Small intestine (tissue), 16 donors: ENCODE measurements at places on chromosomes 3 and 15.
A peak's percentile ranks its signal among the peaks of the same experiment; 100 is the strongest.

DNA sequence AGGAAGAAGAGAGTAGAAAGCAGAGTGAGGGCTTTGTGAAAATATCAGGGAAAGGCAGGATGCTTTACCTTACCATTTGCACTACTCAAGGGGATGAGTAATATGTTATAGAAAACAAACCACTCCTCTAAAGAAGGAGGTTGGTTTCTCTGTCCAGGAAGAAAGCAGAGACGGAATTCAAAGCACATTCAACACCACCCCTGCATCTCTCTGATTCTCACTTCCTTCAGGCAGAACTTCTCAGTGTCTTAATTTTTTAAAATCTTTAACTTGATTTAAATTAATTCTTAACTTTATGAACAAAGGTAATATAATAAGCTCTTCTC lies 82.4 kb downstream of the NR2F2 start:
- no peaks in the 10 kb centered on the region for H3K36me3 ChIP-seq
- peaks cover 4% of the 10 kb centered on the region for H3K4me1 ChIP-seq
- H3K27me3 ChIP-seq: peaks cover 61% of the 10 kb centered on the region
- no peak overlapping the region for H3K27ac ChIP-seq
- no peak for DNase-seq
- H3K4me3 ChIP-seq: no peak overlapping the region

- H3K27me3 ChIP-seq: no peaks in the 10 kb centered on the region
- no peak for DNase-seq
- no peak overlapping the region for H3K4me3 ChIP-seq
- H3K27ac ChIP-seq: no peak overlapping the region
- no peaks in the 10 kb centered on the region for H3K36me3 ChIP-seq
Measured at GRCh38 chr3:38842266-38842965, 26.4 kb upstream of the SCN10A start.

DNA sequence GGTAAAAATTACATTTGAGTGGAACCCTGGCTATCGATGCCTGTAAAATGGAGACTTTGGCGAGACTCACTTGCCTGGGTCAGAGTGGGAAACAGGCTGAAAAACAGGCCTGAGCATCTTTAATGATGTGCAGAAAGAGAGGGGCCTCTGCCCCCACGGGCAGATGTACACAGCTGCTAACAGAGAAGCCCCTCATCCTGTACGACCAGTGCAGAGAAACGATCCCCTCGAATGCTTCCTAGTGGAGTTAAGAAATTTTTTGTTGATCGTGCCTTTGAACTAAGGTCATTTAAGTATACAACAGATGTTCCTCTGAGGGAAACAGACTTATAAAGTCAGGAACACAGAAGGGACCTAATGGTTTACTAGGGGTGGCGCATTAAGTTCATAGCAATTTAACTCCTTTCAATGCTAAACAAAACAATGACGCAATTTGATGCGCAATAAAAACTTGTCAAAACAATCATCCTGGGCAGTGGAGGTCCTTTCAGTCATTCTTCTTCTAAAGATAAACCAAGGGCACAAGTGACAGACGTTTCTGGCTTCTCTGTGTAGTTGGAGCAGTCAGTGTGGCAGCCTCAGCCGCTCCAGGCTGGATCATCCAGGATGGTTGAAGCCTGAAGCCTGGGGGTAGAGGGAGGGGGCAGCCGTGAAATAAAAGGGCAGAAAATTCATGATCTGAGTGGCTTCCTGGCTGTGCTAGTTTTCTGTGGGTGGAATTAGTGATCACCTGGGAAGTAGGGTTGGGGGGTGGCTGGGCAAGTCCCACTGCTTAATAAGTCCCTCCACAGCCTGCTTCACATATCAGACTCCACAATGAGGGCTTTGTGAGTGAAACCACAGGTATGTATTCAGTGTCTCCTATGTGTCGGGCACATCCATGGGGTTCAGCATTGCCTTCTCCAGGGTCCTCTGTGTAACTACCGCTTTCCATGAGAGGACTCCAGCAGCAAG lies 50.8 kb upstream of the MRPS22 start:
- peaks cover 2% of the 10 kb centered on the region for H3K4me1 ChIP-seq
- no peak for DNase-seq
- no peaks in the 10 kb centered on the region for H3K36me3 ChIP-seq
- no peaks in the 10 kb centered on the region for H3K27me3 ChIP-seq
- H3K4me3 ChIP-seq: no peak overlapping the region

- H3K27me3 ChIP-seq: no peaks in the 10 kb centered on the region
- H3K27ac ChIP-seq: peak overlapping the region; percentile 63
- no peaks in the 10 kb centered on the region for H3K36me3 ChIP-seq
- peaks cover 25% of the 10 kb centered on the region for H3K4me1 ChIP-seq
- DNase-seq: no peak
- no peak overlapping the region for H3K4me3 ChIP-seq
Measured at GRCh38 chr15:90037511-90037860, 36.4 kb downstream of the ZNF710 start.

DNA sequence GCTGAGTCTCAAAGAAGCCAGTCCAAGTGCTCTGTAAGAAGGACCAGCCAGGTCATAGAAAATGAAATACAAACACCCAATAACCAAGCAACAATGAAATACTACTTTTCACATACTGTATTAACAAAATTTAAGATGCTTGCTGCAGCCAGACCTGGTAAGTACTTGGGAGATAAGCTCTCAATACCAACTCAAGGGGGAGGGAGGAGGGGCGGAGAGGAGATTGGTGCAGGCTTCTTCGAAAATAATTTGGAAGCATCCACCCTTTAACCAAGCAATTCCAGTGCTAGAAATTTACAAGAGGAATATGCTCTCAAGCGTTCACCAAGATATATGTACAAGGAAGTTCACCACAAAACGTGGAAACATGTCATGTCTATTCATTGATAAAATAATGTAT lies 7.6 kb upstream of the LRRC2 start:
- H3K27ac ChIP-seq: no peak overlapping the region
- no peaks in the 10 kb centered on the region for H3K27me3 ChIP-seq
- no peaks in the 10 kb centered on the region for H3K36me3 ChIP-seq
- H3K4me1 ChIP-seq: peaks cover 12% of the 10 kb centered on the region
- no peak overlapping the region for H3K4me3 ChIP-seq

DNA sequence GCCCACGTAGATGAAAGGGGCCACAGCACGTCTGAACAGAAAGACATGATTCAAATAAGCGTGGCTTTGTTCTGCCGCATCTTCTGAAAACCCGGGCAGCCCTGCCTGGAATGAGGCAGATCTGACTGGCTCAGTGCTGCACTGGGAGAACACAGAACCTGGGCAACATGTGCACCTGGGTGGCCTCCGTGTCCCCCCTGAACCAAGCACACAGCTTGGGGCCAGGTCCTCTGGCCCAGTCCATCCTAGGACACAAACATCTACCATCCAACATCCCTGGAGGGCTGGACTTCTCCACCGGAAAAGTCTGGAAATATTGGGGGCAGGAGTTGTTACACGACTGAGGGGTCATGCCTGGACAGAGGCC lies 119.4 kb downstream of the ADAMTS17 start:
- DNase-seq: no peak
- H3K36me3 ChIP-seq: no peaks in the 10 kb centered on the region
- H3K4me3 ChIP-seq: no peak overlapping the region
- no peak overlapping the region for H3K27ac ChIP-seq
